ENCODE measurements at places on chromosomes 7 and 10. TPM values are rescaled to one million over a fixed set of nuclear protein-coding genes. Genes with fewer than 3 reads are reported as not detected.

GRCh38 chr10:111482621-111483216 is 405.9 kb downstream of the ADRA2A start:
- H3K27ac ChIP-seq, result no peak overlapping the region
- no peaks in the 10 kb centered on the region for H3K4me1 ChIP-seq
- H3K4me3 ChIP-seq, result no peak overlapping the region
- no peaks in the 10 kb centered on the region for H3K27me3 ChIP-seq
- DNase-seq, result no peak
- no peaks in the 10 kb centered on the region for H3K36me3 ChIP-seq

DNA sequence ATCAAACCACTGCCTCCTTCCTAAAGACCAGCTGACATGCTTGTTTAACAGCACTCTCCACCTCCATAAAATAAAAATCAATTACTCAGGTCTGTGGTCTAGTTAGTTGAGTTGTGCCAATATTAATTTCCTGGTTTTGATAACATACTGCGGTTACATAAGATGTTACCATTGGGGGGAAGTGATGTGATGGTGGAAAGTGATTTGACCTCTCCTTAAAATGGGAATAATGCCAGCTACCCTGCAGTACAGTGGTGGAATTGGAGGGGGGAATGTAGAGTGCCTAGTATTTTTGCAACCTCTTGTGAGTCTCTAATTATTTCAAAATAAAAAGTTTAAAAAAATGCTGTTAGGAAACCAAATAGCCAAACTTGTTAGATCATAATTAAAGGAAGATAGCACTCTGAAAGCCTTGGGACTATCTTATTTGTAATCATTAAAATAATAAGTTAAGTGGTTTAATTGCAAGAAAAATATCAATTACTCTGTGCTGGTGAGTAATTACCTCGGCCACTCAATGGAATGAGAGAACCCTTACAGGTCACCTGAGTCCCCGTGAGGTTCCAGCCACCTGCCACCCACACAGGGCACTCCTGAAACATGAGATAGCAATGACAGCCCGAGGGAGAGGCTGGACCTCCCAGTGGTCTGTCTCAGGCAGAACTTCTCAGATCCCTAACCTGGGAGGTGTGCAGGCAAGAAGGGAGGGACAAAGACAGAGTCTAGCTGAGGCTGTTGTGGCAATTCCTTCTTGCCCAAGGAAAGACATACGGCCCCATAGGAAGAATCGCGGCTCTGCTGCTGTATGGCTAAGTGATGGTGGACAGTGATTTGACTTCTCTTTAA is 94.1 kb downstream of the SH3PXD2A start:
- H3K27me3 ChIP-seq, result no peaks in the 10 kb centered on the region
- DNase-seq, result no peak
- no peaks in the 10 kb centered on the region for H3K36me3 ChIP-seq
- no peak overlapping the region for H3K27ac ChIP-seq
- no peak overlapping the region for H3K4me3 ChIP-seq

The USP6NL gene
- total RNA-seq, result 15.0 TPM

The HYAL4 gene
- total RNA-seq, result not detected

- no peaks in the 10 kb centered on the region for H3K27me3 ChIP-seq
- no peak for DNase-seq
- H3K4me3 ChIP-seq, result no peak overlapping the region
- no peaks in the 10 kb centered on the region for H3K36me3 ChIP-seq
- no peaks in the 10 kb centered on the region for H3K4me1 ChIP-seq
- H3K27ac ChIP-seq, result no peak overlapping the region
Observed at GRCh38 chr7:87785368-87785995, 90.7 kb downstream of the SLC25A40 start.

DNA sequence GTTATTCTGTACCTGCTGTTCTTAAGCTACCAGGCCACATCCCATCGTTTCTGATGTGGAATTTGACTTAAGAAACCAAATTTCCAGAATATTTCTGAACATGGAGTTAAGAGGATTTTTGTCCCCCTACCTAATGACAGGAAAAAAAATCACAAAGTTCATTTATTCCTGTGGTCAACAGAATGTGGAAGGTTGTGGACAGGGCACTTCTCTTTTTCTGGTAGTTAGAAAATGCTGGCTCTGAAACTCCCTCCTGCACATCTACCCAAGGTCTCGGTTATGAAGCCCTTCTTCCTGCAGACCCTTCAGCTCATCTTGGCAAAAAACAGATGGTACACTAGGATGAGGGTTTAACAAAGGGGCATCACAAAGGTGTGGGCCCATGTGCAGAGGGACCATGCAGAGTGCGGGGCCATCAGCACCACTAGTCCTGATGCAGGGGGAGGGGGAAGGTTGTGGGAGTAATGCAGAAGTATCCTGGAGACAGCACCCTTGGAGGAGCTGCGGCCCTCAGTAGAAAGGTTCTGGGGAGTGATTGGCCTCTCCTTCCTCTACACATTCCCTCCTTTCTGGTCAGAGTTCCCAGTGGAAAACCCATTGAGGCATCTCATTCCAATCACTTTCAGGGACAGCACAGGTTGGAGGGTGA is 9.8 kb downstream of the ALOX5 start:
- no peak overlapping the region for H3K4me3 ChIP-seq
- no peak overlapping the region for H3K27ac ChIP-seq
- H3K27me3 ChIP-seq, result no peaks in the 10 kb centered on the region
- H3K4me1 ChIP-seq, result no peaks in the 10 kb centered on the region
- H3K36me3 ChIP-seq, result no peaks in the 10 kb centered on the region
- no peak for DNase-seq

DNA sequence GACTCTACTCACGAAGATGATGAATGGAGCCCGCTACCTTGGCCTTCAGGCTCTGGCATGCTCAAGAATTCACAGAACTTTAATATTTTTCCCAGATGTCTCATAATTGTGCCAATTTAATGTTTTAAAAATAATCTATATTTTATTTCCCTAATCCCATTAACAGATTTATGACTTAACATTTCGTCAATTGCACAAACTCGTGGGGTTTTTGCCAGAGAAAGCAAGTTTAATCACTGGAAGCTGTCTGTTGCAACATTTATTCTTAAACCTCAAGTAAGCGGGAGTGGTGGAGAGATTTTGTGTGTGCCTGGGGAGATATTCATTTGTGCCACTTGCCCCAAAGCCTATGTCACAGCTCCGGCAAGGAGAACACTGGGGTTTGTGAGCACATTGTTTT is 117.9 kb downstream of the TEX36 start:
- no peaks in the 10 kb centered on the region for H3K36me3 ChIP-seq
- no peak overlapping the region for H3K27ac ChIP-seq
- no peaks in the 10 kb centered on the region for H3K27me3 ChIP-seq
- no peak for DNase-seq
- no peaks in the 10 kb centered on the region for H3K4me1 ChIP-seq

DNA sequence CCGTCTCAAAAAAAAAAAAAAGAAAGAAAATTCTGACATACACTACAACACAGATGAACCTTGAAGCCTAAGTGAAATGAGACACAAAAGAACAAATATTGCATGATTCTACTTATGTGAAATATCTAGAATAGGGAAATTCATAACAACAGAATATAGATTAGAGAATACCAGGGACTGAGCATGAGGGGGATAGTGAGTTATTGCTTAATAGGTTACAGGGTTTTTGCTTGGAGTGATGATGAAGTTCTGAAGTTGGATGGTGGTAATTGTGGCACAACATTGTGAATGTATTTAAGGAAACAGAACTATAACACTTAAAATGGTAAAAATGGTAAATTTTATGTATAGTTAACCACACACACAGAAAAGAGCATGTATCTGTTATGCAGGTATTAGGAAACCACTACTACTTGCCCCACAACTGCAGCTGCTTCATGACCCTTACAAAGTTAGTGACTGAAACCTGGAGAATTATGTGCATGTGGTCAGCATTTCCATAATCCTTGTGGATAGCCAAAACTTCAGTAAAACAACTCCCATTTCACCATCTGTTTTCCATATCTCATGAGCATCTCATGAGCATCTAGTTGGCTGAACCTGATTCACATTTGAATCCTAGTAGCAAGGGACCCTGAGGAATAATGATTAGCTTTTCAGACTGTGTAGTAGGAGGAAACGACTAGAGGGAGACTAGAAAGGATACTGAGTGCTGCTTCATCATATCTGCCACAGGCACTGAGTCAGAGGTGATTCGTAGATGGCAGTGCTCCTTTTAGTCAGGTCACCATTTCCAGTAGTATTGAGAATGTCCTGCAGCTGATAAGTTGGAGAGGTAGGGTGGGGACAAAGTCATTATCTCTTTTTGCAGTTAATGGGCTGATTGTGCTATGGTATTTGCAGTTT is 26.3 kb downstream of the SAMD8 start:
- H3K27me3 ChIP-seq, result no peaks in the 10 kb centered on the region
- H3K4me3 ChIP-seq, result no peak overlapping the region
- no peak overlapping the region for H3K27ac ChIP-seq
- H3K4me1 ChIP-seq, result peaks cover 18% of the 10 kb centered on the region
- H3K36me3 ChIP-seq, result no peaks in the 10 kb centered on the region

DNA sequence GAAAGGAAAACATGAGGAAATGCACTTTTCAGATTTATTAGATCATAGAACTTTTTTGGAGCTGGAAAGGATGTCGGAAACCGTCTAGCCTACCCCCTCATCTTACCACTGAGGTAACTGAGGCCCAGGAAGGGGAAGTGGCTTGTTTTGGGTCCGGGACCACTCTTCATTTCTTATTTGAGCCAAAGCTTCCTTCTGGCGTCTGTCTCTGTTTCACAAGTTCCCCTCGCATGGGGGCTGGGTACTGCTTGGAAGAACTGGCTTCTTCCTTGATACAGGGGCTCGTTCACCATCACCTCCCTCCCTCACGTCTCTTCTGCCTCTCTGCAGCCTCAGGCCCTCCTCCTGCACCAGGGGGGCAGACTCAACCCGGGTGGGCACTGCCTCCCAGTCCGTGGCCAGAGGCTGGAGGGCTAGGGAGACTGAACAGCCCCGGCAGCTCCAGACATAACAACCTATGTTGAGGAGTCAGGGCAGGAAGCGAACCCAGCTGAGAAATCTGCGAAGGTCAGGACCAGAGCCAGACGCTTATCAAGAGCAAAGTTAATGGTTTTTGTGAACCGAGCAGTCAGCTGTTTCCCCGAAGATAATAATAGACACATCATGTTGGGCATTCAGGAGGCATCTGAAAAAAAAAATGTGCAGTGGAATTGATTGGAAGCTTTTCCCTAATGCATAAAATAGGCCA is 12.9 kb downstream of the HTRA1 start:
- H3K36me3 ChIP-seq, result no peaks in the 10 kb centered on the region
- no peak for DNase-seq
- peaks cover 36% of the 10 kb centered on the region for H3K4me1 ChIP-seq
- H3K4me3 ChIP-seq, result peak overlapping the region; percentile 68
- no peaks in the 10 kb centered on the region for H3K27me3 ChIP-seq

GRCh38 chr7:4168541-4168940 is 513.6 kb upstream of the FOXK1 start:
- no peaks in the 10 kb centered on the region for H3K36me3 ChIP-seq
- H3K27ac ChIP-seq, result no peak overlapping the region
- H3K4me3 ChIP-seq, result no peak overlapping the region
- no peak for DNase-seq
- no peaks in the 10 kb centered on the region for H3K27me3 ChIP-seq

The FOXI2 gene
- not detected for total RNA-seq

DNA sequence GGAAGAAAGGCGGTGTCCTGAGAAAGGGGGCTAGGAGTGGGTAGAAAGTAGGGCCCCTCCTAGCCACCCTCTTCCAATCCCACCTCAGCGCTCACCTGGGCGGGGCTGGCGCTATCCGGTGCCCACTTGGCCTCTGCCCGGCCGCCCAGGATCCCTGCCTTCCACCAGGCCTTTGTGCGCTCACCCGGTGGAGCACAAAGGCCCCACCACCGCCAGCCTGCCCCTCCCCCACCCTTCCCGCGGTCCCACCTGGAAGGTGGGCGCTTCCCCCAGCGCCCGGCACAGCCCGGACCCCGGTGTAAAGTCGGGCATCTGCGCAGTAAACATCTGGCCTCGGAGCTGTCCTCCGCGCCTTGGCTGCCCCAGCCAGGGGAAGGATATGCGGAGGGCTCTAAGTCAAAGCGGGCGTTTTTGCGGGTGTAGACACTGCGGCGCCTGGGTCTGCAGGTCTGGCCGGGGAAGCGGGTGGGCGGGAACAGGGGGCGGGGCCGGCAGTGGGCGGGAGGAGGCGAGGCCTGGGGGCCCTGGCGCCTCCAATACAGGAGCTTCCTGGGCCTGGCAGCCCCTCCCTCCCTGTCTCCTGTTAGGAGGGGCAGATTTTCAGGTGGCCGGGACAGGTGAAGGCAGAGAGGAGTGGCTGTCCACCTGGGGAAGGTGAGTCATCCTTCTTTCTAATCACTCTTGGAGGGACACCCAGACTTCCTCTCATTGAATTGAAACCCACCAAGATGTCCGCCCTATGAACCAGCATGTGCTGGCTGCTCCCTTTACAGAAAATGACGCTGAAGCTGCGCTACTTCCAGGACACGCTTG is 49.3 kb downstream of the PNLIPRP2 start:
- DNase-seq, result no peak
- H3K4me1 ChIP-seq, result peaks cover 6% of the 10 kb centered on the region
- H3K27ac ChIP-seq, result no peak overlapping the region
- H3K27me3 ChIP-seq, result no peaks in the 10 kb centered on the region
- peaks cover 9% of the 10 kb centered on the region for H3K36me3 ChIP-seq
- H3K4me3 ChIP-seq, result no peak overlapping the region

- H3K27ac ChIP-seq, result peak overlapping the region; percentile 10
- peaks cover 8% of the 10 kb centered on the region for H3K36me3 ChIP-seq
- no peaks in the 10 kb centered on the region for H3K27me3 ChIP-seq
- DNase-seq, result no peak
- peaks cover 62% of the 10 kb centered on the region for H3K4me1 ChIP-seq
Observed at GRCh38 chr7:5404421-5404826, 19.2 kb downstream of the TNRC18 start.

DNA sequence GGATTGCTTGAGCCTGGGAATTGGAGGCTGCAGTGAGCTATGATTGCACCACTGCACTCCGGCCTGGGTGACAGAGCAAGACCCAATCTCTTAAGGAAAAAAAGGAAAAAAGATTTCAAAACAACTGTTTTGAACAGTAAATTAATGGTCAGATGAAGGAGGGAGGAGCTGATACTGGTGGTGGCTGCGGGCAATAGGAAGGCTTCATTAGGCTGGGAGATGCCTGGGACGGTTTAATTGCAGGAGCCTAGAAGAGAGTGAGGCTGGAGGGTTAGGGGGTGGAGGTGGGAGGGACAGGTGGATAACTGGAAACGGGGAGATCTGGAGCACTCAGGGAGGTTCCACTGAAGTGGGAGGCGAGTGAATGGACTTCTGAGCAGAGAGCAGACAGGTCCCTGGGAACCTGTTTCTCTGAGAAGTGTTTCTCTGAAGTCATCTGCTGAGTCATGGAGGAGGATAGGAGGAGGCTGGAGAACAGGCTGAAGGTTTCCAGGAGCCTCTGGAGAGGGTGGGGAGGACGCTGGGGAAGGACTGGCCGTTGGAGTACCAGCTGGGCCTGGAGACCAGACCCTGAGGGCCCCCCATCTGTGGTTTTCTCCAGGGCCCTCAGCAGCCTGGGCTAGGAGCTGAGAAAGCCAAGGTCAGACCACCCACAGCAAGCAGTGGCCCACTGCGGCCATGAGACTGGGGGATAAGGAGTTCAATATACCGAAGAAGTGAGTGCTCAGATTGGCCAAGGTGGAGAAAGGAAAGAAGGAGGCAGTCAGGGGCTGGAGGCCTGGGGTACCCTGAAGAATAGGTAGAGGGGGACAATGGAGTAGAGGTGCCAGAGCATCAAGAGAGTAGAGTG is 14.4 kb upstream of the YWHAG start:
- no peaks in the 10 kb centered on the region for H3K27me3 ChIP-seq
- no peak overlapping the region for H3K27ac ChIP-seq
- no peak overlapping the region for H3K4me3 ChIP-seq
- no peaks in the 10 kb centered on the region for H3K36me3 ChIP-seq

- H3K4me3 ChIP-seq, result no peak overlapping the region
- no peaks in the 10 kb centered on the region for H3K4me1 ChIP-seq
- DNase-seq, result no peak
Observed at GRCh38 chr7:158351481-158351880, 236.1 kb downstream of the PTPRN2 start.

- no peaks in the 10 kb centered on the region for H3K27me3 ChIP-seq
- H3K4me3 ChIP-seq, result peak overlapping the region; percentile 1
- DNase-seq, result no peak
- peaks cover 27% of the 10 kb centered on the region for H3K4me1 ChIP-seq
Observed at GRCh38 chr7:75055830-75056772, 17.5 kb downstream of the RCC1L start.
